Right atrium auricular region (tissue), 2 donors: ENCODE measurements at places on chromosomes 13 and 19.

- H3K27me3 ChIP-seq: no peaks in the 10 kb centered on the region
- H3K27ac ChIP-seq: no peak overlapping the region
- H3K36me3 ChIP-seq: no peaks in the 10 kb centered on the region
- no peak overlapping the region for H3K4me3 ChIP-seq
Measured at GRCh38 chr13:40505196-40505595, 161.2 kb downstream of the FOXO1 start.

DNA sequence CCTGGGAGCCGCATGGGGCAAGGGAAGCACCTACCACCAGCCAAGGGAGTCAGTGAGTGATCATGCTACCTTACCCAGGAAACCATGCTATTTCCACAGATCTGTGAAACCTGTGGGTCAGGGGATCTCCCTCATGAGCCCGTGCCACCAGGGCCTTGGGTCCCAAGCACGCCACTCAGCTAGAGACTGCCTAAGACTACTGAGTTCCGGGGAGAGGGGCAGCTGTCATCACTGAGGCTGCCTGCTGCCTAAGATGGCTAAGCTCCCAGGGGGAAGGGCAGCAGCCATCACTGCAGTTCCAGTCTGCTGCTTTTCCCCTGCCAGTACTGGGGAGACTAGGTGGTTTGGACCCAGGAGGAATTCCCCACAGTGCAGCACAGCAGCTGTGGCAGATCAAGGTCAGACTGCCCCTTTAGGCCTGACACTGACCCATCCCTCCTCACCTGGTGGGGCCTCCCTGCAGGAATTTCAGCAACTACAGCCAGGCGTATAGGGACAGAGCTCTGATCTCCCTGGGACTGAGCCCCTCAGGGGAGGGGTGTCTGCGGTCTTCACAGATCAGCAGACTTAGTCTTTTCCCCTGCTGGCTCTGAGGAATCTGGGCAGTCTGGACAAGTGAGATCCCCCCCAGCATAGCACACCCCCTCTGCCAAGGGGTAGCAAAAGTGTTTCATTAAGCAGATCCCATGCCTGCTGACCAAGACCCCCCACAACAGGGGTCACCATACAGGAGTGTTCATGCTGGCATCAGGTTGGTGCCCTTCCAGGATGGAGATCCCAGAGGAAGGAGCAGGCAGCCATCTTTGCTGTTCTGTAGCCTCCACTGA lies 26.9 kb downstream of the VSTM2B start:
- no peak overlapping the region for H3K27ac ChIP-seq
- H3K36me3 ChIP-seq: no peaks in the 10 kb centered on the region
- no peaks in the 10 kb centered on the region for H3K27me3 ChIP-seq
- H3K4me3 ChIP-seq: no peak overlapping the region
- DNase-seq: no peak

GRCh38 chr13:100100115-100100879 lies 11.4 kb downstream of the PCCA start:
- no peak overlapping the region for H3K4me3 ChIP-seq
- no peak overlapping the region for H3K27ac ChIP-seq
- DNase-seq: no peak
- H3K27me3 ChIP-seq: no peaks in the 10 kb centered on the region

DNA sequence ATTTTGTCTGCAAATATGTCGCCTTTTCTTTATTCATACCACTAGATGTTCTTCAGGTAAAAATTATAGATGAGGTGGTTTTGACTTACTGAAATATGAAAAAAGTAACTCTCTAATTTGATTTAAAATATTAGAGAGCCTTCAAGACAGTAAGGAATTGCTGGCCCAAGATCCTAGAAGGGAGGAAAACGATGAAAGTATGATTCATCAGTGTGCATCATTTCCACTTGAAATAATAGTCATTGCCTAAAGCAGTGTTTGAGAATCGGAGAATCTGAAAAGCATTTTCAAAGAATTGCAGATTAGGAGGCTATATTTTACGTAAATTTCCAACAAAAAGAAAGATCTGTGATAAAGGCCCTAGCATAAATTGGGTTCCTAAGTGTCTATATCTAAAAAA lies 1707.9 kb upstream of the PRR20A start:
- no peak overlapping the region for H3K27ac ChIP-seq
- no peaks in the 10 kb centered on the region for H3K27me3 ChIP-seq
- no peaks in the 10 kb centered on the region for H3K36me3 ChIP-seq
- DNase-seq: no peak
- no peak overlapping the region for H3K4me3 ChIP-seq

DNA sequence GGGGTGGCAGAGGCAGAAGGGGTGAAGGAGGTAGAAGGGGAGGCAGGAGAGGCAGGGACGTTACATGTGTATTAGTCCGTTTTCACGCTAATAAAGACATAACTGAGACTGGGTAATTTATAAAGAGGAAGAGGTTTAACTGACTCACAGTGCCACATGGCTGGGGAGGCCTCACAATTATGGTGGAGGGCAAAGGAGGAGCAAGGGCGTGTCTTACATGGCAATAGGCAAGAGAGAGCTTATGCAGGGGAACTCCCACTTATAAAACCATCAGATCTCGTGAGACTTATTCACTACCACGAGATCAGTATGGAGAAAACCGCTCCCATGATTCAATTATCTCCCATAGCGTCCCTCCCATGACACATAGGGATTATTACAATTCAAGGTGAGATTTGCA lies 19.0 kb upstream of the ACOD1 start:
- H3K27ac ChIP-seq: no peak overlapping the region
- no peaks in the 10 kb centered on the region for H3K36me3 ChIP-seq
- no peaks in the 10 kb centered on the region for H3K27me3 ChIP-seq

- no peaks in the 10 kb centered on the region for H3K27me3 ChIP-seq
- no peaks in the 10 kb centered on the region for H3K36me3 ChIP-seq
- H3K27ac ChIP-seq: no peak overlapping the region
- H3K4me3 ChIP-seq: no peak overlapping the region
Measured at GRCh38 chr19:7997809-7998480, 7.5 kb downstream of the ELAVL1 start.

DNA sequence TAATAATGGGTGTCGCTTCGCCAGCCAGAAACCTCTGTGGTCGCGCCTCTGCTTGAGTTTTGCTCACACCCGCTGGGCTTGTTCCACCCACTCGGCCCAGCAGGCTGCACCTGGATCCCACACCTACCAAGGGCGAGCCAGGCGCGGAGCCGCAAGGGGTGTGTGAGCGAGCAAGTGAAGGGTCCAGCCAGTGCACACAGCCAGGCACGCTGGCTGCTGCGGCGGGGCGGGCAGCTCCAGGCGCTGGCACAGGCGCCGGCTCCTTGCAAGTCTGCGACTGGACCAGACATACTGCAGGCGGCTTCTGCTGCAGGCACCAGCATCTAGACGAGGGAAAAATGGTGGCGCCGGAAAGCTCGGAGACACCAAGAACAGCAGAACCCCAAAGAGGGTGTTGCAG lies 1.8 kb upstream of the ZNF256 start:
- H3K4me3 ChIP-seq: no peak overlapping the region
- no peak overlapping the region for H3K27ac ChIP-seq
- H3K27me3 ChIP-seq: no peaks in the 10 kb centered on the region
- no peaks in the 10 kb centered on the region for H3K36me3 ChIP-seq

GRCh38 chr19:8641908-8642547 lies 11.6 kb downstream of the NFILZ start:
- no peaks in the 10 kb centered on the region for H3K4me1 ChIP-seq
- no peak for DNase-seq
- H3K27ac ChIP-seq: no peak overlapping the region
- no peaks in the 10 kb centered on the region for H3K36me3 ChIP-seq
- H3K27me3 ChIP-seq: no peaks in the 10 kb centered on the region

DNA sequence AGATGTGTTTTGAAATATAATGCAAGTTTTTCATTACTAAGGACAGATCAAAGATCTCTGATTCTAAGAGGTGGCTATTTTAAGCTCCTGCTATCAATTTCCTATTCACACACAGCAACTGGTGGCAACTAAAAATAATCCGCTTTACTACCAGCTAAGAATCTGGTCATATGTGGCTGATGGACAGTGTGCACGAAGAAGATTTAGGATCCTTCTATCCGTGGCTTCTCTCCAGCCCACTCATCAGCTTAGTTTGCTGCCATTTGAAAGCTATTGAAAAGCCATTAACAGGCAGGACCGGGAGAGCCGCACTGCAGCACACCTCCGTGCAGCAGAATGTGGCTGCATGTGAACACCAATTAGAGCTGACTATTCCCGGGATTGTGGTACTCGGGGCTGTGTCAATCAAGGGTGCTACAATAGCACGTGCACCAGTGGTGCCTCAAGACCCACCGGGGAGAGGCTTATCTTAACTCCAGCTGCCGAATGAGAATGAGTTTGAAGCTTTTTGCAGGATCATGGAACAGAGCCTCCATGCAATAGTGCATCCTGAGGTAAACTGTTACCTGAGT lies at the start of gene MYO16:
TSS of gene MYO16 (plus strand) at position 431 of the 572 bp plus-strand sequence. CDS start 234 bp downstream, outside the sequence.
- no peak for DNase-seq
- no peaks in the 10 kb centered on the region for H3K27me3 ChIP-seq
- H3K4me1 ChIP-seq: no peaks in the 10 kb centered on the region
- no peaks in the 10 kb centered on the region for H3K36me3 ChIP-seq
- H3K27ac ChIP-seq: no peak within 1 kb of the TSS

- H3K4me3 ChIP-seq: peak overlapping the region; percentile 82
- no peaks in the 10 kb centered on the region for H3K27me3 ChIP-seq
- DNase-seq: peak; percentile 71
- H3K4me1 ChIP-seq: no peaks in the 10 kb centered on the region
- peak overlapping the region; percentile 75 for H3K27ac ChIP-seq
Measured at GRCh38 chr19:43527860-43528622, 1.0 kb upstream of the ETHE1 start.

- no peak for DNase-seq
- no peak overlapping the region for H3K27ac ChIP-seq
- H3K27me3 ChIP-seq: no peaks in the 10 kb centered on the region
- H3K4me3 ChIP-seq: no peak overlapping the region
- H3K4me1 ChIP-seq: no peaks in the 10 kb centered on the region
Measured at GRCh38 chr19:7781157-7781556, 18.1 kb downstream of the CLEC4M start.

- no peak for DNase-seq
- peak overlapping the region; percentile 39 for H3K27ac ChIP-seq
- H3K27me3 ChIP-seq: no peaks in the 10 kb centered on the region
- no peaks in the 10 kb centered on the region for H3K36me3 ChIP-seq
- no peak overlapping the region for H3K4me3 ChIP-seq
Measured at GRCh38 chr13:102198418-102199311, 203.2 kb downstream of the FGF14 start.

DNA sequence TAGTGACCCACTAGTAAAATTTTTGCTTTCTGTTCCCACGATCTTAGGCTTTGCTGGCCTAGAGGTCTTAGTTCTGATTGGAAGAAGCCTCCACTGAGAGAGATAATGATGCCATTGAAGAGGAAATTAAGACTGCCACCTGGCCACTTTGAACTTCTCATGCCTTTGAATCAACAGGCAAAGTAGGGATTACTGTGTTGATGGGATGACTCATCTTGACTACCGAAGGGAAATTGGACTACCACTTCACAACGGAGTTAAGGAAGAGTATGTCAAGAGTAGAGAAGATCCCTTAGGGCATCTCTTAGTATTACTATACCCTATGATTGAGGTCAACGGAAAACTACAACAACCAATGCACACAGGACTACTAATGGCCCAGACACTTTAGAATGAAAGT lies 12.7 kb upstream of the FREM2 start:
- no peak for DNase-seq
- no peaks in the 10 kb centered on the region for H3K36me3 ChIP-seq
- no peak overlapping the region for H3K4me3 ChIP-seq

GRCh38 chr13:42834946-42835345 lies 53.6 kb downstream of the FAM216B start:
- H3K4me1 ChIP-seq: peaks cover 5% of the 10 kb centered on the region
- no peak overlapping the region for H3K4me3 ChIP-seq
- no peak for DNase-seq
- H3K36me3 ChIP-seq: no peaks in the 10 kb centered on the region

- no peak for DNase-seq
- no peaks in the 10 kb centered on the region for H3K4me1 ChIP-seq
- no peaks in the 10 kb centered on the region for H3K36me3 ChIP-seq
- H3K27ac ChIP-seq: no peak overlapping the region
- H3K4me3 ChIP-seq: no peak overlapping the region
Measured at GRCh38 chr13:22120646-22121045, 449.8 kb downstream of the FGF9 start.

DNA sequence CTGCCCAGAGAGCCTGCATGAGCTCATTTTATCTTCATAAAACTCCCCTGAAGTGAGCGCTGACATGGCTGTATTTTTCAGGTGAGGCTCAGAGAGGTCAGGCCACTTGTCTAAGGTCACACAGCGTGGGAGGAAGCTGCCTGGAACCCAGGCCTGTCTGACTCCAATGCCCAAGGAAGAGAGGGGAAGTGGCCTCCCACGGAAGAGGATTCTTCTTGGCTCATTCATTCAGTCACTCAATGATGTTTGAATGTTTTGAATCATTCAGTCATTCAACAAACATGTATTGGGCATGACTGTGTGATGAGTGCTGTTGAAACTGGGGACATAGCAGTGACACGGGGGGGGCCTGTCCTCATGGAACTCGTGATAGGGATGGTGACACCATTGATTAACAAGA lies 12.0 kb downstream of the ACTL9 start:
- DNase-seq: no peak
- H3K27ac ChIP-seq: no peak overlapping the region
- H3K4me3 ChIP-seq: no peak overlapping the region

GRCh38 chr13:41837629-41838028 lies 123.3 kb downstream of the VWA8 start:
- no peak overlapping the region for H3K4me3 ChIP-seq
- no peak overlapping the region for H3K27ac ChIP-seq
- no peaks in the 10 kb centered on the region for H3K36me3 ChIP-seq
- no peaks in the 10 kb centered on the region for H3K27me3 ChIP-seq
- no peaks in the 10 kb centered on the region for H3K4me1 ChIP-seq

GRCh38 chr13:20156702-20157101 lies 4.2 kb downstream of the GJA3 start:
- H3K27me3 ChIP-seq: peaks cover 4% of the 10 kb centered on the region
- H3K36me3 ChIP-seq: no peaks in the 10 kb centered on the region
- H3K4me1 ChIP-seq: peaks cover 18% of the 10 kb centered on the region
- no peak for DNase-seq
- no peak overlapping the region for H3K4me3 ChIP-seq

DNA sequence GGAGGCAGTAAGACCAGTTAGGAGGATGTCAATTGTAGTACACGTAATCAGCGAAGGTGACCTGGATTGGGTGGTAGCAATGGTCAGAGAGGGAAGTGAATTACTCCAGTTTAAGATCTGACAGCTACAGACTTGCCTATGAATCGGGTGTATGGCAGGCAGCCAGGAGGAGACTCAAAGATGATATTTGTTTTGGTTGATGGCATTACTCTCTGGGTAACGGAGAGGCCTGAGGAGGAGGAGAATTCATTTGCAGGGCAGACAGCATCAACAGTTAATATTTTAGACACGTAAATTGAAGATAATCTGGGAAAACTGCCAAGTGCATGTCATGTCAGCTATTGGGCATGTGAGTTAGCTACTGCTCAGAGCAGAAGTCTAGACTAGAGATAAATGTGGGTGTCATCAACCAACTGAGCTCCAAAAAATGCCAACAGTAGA lies 109.2 kb downstream of the SGCG start:
- H3K4me1 ChIP-seq: no peaks in the 10 kb centered on the region
- no peaks in the 10 kb centered on the region for H3K36me3 ChIP-seq

GRCh38 chr19:41595890-41596280 lies 19.9 kb downstream of the CEACAM21 start:
- peak; percentile 28 for DNase-seq
- no peak overlapping the region for H3K27ac ChIP-seq
- no peaks in the 10 kb centered on the region for H3K36me3 ChIP-seq
- no peaks in the 10 kb centered on the region for H3K4me1 ChIP-seq
- H3K27me3 ChIP-seq: no peaks in the 10 kb centered on the region
- H3K4me3 ChIP-seq: no peak overlapping the region

GRCh38 chr13:31801088-31801487 lies 61.8 kb downstream of the RXFP2 start:
- no peak overlapping the region for H3K27ac ChIP-seq
- H3K27me3 ChIP-seq: no peaks in the 10 kb centered on the region
- H3K4me1 ChIP-seq: no peaks in the 10 kb centered on the region
- H3K4me3 ChIP-seq: no peak overlapping the region
- no peak for DNase-seq
